ENCODE measurements at places on chromosomes 4 and X.

GRCh38 chr4:95129821-95130311 lies 372.1 kb downstream of the BMPR1B start:
- no peak for DNase-seq

GRCh38 chrX:12987900-12988594 lies 13.1 kb downstream of the TMSB4X start:
- no peak for DNase-seq

GRCh38 chr4:88211473-88212252 lies 53.2 kb upstream of the ABCG2 start:
- peak; percentile 15 for DNase-seq

DNA sequence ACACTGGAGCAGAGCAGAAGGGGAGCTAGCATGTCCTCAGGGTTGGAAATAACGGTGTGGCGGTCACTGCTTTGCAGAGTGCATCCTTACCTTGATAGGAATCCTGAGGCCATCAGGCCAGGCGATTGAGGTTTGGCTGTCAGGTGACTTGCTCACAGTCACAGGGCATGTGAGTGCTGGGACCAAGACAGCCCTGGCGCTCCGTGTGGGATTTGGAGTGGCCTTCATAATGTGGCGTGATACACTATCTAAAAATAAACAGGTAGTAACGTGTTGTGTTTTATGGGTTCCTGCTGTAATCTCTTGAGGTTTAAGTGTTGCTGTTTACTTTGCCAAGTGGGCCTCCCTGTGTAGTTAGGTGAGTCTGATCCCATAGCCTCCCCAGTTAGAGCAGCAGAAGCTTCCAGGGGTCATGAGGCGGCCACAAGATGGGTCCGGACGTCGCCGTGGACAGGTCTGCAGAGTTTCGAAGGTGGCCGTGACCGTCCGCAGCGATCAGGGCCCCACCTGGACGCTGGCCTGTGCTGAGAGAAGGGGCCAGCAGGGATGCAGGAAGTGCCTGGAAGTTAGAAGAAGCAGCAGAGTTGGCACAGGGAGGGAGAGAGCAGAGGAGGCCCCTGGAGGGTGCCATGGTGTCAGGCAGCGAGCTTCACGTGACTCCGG lies 27.7 kb downstream of the RGS12 start:
- DNase-seq: no peak

DNA sequence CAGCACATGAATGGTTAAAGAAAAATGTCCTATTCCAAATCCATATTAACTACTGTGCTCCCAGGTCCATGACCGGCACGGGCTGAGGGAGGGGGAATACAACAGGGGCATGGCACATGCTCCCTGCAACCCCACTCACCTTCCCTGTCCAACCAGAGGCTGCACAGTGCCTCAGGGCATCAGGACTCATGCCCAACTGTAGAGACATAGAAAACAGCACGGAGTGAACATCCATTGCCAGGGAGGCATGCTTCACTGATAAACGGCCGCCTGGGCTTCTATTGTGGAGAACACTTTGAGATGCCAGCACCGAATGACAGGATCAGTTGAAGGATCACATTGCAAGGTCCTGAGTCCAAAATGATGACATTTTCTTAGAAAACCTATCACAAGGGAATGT lies 140.6 kb downstream of the STK32B start:
- no peak for DNase-seq

DNA sequence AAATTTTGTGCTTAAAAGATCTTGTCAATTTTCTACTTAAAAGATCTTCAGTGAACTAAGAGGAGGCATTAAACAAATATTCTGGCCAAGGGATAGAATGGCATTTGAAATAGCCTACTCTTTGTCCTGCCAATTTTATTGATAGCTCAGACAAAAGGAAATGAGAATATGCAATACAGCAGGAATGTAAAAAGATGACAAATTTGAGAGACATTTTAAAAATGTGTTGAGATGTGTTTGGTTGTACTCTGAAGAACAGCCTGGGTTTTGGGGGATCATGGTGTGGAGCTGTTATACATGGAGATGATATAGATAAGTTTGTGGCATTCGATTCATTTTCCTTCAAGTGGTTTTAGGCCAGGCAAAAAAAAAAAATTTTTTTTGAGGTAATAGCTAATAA lies 11.6 kb upstream of the MAD2L1 start:
- no peak for DNase-seq

- peak; percentile 80 for DNase-seq
Measured at GRCh38 chrX:70033348-70034051, 16.2 kb downstream of the AWAT2 start.

DNA sequence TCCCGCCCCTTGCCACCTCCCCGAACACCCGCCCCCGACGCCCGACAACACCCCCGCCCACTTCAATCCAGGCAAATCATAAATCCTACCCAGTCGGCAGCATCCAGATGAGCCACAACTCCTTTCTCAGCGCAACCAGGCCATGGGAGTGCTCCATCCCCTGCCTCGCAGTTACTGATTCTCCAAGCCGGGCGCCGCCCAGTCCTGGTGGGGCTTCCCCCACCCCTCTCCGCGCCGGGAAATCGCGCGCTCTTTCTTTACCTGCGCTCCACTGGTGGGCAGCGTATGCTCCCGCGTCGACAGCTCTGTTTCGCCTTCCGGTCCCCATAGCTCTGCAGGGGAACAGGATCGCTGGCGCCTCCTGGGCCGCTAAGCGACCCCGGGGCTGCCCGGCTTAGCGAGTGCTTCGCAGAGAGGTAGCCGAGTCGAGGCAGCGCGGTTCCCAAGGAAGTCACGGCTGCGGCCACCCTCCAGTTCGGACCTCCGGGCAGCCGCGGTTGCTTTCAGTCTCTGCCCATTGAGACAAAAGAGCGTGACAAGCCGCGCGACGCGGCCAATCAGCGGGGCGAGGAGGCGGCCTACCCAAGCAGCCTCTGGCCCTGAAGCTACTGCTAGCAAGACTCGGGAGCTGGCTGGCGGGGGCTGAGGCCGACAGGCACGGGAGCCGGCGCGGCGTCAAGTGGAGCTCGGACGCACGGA lies 43.7 kb upstream of the TMSB15B start:
- DNase-seq: peak; percentile 64

GRCh38 chr4:47562297-47562696 lies 77.2 kb downstream of the ATP10D start:
- DNase-seq: no peak

GRCh38 chr4:189780391-189780790 lies 160.3 kb upstream of the FRG1 start:
- DNase-seq: no peak

DNA sequence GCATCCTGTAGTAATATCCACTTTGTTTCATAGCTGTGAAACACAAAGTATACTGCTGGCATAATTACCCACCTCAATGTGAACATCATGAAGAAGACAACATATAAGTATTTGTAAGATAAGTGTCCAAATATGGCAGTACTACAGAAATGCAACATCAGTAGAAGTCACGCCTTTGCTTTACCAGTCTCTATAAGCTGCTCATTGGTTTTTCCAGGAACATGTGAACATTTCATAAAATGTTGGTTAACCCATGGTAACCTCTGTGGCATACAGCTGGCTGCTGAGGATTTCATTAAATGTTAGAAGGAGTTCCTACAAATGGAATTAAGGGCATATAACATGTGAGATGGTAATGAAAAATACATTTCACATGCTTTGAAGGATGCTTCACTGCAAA lies 77.6 kb downstream of the PPP3CA start:
- DNase-seq: no peak

DNA sequence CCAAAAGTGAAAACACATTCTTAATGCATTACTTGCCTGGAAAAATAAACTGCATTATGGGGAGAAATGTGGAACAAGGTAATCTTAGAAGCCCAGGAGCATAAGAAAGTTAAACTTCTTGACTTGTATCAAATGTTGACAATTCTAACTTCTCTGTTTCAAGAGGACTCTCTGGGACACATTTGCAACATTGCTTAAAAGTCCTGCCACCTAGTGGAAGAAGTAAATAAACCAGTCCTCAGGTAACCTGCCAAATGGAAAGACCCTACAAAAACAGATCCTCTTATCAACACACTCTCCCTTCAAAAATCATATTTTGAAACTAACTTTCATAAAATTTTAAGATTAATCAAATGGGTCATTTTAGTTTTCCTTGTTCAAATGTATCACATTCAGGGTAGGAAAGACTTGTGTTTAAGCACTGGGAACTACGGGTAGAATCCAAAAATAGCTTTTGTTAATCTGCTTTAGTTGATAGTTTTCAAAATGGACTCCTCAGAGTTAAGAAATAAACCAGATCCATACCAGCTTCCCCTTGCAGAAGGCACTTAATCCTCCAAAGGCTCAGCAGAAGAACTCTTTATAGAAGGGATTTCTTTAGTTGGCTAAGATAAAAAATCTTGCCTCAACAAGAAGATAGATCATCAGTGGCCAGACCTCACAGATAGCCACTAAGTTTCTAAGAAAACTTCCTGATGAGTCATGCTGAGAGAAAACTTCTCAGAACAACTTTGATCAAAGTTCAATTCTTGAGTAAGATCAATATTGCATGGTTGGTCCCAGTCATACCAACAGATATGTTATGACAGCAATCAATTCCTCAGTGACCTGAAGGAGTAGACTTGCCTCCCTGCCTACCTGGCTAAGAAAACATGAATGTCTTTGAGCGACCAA lies 141.7 kb downstream of the HHIP start:
- DNase-seq: no peak

GRCh38 chrX:150200361-150200760 lies 162.8 kb upstream of the MAMLD1 start:
- no peak for DNase-seq

GRCh38 chr4:184506527-184507121 lies 32.3 kb upstream of the IRF2 start:
- peak; percentile 20 for DNase-seq

DNA sequence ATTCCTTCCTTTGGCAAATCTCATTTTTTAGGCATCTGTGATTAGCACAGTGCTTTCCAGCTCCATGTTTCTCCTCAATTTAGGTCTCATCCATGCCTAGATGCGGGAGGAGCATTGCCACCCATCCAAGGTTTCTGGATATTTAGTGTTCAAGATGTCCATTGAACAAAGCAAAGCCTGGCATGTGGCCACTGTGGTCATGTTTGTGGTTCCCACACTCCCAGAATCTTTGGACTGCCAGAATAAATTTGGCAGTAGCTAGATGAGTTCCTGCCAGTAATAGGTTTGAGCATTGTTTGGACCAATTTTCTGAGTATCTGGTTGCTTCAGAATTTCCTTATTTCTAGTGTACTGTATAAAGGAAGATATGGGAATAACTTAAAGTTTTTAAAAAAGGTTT lies 1124.1 kb downstream of the ADGRL3 start:
- DNase-seq: no peak

- no peak for DNase-seq
Measured at GRCh38 chr4:114136069-114136468, 156.6 kb upstream of the ARSJ start.

GRCh38 chrX:71911731-71912050 lies 1.0 kb downstream of the NHSL2 start:
- no peak for DNase-seq
